ENCODE measurements at places on chromosomes 5 and 9.

- DNase-seq, result no peak
These were observed 67.9 kb downstream of the IQGAP2 start for GRCh38 chr5:76470976-76471375.

DNA sequence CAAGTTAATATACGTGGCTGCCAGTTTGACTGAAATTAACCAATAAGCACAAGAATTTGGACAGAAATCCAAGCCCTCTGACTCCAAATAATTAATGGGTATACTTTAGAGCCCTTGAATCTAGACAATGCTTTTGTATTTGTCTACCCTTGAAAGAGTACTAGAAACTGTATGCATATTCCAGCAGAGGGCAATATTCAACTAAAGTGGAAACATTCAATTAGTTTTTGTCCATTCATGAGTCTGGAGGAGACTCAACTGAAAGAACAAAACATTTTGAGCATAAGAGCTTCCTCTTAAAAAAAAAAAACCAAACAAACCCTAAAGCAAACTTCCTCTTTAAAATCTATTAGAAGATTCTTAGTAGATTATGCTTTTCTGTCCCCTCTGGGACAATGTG lies 157.8 kb downstream of the ARHGEF28 start:
- no peak for DNase-seq

DNA sequence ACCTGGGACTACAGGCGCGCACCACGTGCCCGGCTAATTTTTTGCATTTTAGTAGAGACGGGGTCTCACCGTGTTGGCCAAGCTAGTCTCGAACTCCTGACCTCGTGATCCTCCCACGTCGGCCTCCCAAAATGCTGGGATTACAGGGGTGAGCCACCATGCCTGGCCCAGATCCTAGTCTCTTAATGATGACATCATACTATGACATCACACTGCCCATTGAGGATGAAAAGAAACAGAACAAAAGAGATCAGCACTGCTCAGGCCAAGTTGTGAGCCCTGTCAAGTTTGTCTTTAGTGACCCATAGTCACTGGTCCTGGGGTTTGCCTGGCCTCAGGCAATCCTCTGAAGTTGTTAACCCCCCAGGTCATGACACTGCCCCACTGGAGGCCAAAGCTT lies 21.3 kb downstream of the ADRA1B start:
- DNase-seq, result no peak

- DNase-seq, result no peak
These were observed 108.1 kb upstream of the NIPBL start for GRCh38 chr5:36768450-36768849.

GRCh38 chr9:136994888-136995230 lies 1.5 kb downstream of the CLIC3 start:
- no peak for DNase-seq

DNA sequence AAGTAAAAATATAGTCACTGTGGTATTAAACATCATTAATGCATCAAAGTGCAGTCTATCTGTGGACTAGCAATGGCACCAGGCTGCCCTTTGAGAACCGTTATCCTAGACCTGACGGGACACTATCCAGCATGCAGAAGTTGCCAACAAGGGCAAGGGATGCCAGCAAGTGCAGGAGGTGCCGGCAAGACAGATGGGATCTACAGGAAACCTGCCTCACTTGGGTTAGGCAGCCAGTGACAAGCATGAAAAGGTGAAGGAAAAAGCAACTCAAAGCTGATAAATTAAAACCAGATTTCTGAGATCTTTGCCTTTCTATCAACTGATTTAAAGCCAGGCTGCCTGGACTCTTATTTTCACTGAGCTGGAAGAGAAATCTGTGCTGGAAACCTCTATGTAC lies 315.2 kb upstream of the PDE4D start:
- no peak for DNase-seq

- DNase-seq, result no peak
These were observed 84.6 kb downstream of the IARS1 start for GRCh38 chr9:92208693-92209524.

GRCh38 chr9:28648723-28649122 lies 1075.4 kb upstream of the C9orf72 start:
- DNase-seq, result no peak

DNA sequence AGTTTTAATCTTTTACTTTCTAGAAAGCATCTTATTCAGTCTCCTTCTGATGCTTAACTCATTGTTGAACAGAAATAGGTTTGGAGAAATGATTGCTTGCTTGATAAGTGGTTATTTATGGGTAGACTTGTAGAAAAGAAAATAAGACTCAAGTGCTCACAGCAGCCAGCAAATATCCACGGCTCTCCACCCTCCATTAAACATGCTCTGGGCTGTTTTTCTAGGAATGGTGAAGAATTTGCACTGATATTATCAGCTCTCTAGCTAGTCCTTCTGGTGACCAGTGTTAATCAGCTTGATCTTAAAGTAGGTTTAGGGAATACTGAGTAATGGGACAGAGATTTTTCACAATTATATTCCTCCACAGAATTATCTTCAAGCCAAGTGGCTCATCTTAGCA lies 60.6 kb downstream of the SLC1A3 start:
- no peak for DNase-seq

DNA sequence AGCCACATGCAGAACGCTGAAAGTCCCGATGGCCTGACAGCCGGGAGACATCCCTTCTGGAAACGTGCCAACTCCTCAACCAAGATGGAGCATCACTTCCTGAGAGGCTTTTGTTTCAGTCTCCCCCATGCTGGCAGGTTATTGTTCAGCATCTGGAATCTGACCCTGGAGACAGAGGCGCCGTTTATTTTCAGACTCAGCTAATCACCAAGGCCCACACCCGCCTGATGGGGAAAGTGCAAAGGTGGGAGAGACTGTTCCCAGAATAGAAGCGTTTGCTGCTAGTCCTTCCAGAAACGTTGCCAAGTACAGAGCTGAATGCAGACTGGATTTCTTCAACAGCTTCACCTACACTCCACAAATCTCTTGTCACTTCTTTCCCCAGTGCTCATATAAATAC lies 41.8 kb upstream of the S1PR3 start:
- DNase-seq, result no peak

GRCh38 chr5:127940854-127941253 lies 142.7 kb upstream of the SLC12A2 start:
- DNase-seq, result no peak

DNA sequence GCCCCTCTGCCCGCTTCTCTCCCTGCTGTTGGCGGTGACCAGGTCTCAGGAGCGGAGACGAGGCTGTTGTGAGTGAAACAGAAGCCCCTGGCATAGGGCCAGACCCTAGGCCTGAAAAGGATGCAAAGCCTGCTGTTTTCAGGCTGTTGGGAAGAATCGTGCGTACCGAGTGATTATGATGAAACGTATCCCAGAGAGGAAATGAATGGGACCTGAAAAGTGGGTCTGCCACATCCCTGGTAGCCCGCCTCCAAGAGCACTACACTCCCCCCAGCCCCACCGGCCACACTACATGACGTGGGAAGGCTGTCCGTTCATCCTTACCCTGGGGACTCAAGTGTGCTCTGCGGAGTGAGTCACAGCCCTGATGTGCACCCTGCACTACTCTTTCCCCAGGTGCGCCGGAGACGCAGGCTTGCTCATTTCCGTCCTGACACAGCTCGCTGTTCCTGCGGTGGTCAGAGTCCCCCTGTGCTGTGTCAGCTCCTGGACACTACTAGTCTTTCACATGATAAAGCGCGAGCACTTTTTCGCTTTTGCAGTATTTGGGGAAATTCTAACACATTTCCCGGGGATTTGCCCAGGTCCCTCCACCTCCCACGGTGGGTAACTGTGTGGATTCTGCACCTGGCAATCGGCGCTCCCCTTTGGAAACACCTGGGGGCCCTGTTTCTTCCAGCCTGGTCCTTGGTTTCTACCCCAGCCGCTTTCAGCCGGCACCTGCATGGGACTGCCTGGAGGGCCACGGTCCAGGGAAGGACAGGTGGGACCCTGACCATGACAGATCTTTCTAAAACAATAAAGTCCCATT lies 91.5 kb downstream of the ANKRD33B start:
- DNase-seq, result peak; percentile 27

- no peak for DNase-seq
These were observed 47.6 kb downstream of the DCP2 start for GRCh38 chr5:113024076-113024697.

GRCh38 chr9:78963911-78964310 lies 607.9 kb upstream of the TLE4 start:
- no peak for DNase-seq

- DNase-seq, result no peak
These were observed 2.0 kb upstream of the ROPN1L start for GRCh38 chr5:10439692-10440091.

GRCh38 chr9:131095666-131096268 lies 564 bp upstream of the AIF1L start:
- DNase-seq, result no peak

- DNase-seq, result no peak
These were observed 8.4 kb downstream of the RACK1 start for GRCh38 chr5:181235323-181235688.

GRCh38 chr5:170306381-170306831 lies 8.8 kb upstream of the LCP2 start:
- no peak for DNase-seq

GRCh38 chr9:116190637-116191396 lies 37.2 kb downstream of the PAPPA start:
- DNase-seq, result no peak

DNA sequence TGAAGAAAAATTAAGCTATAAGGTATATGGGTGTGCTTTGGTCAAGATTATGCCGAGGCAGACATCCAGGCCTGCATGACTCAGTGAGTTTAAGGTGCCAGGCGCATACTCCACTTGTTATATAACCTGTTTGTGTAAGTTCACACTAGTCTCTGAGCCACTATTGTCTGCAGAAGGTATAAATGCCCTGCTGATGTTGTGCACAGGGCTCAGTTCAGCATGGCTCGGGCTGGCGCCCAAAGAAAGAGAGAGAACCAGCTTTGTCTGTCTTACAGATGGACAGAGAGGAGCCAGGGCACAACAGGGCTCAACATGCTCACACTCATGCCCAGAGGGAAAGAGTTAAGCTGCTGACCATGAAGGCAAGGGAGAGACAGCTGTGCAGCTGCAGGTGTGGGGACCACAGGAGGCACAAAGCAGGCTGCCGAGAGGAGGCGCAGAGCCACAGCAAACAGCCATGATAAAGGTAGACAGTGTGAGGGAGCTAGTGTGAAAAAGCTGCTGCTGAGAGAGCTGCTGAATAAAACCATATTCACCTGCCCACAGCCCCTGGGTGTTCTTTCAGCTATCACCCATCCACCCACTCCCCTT lies 1587.6 kb upstream of the C9orf72 start:
- DNase-seq, result no peak

- no peak for DNase-seq
These were observed 12.6 kb upstream of the KIF27 start for GRCh38 chr9:83933790-83934189.

DNA sequence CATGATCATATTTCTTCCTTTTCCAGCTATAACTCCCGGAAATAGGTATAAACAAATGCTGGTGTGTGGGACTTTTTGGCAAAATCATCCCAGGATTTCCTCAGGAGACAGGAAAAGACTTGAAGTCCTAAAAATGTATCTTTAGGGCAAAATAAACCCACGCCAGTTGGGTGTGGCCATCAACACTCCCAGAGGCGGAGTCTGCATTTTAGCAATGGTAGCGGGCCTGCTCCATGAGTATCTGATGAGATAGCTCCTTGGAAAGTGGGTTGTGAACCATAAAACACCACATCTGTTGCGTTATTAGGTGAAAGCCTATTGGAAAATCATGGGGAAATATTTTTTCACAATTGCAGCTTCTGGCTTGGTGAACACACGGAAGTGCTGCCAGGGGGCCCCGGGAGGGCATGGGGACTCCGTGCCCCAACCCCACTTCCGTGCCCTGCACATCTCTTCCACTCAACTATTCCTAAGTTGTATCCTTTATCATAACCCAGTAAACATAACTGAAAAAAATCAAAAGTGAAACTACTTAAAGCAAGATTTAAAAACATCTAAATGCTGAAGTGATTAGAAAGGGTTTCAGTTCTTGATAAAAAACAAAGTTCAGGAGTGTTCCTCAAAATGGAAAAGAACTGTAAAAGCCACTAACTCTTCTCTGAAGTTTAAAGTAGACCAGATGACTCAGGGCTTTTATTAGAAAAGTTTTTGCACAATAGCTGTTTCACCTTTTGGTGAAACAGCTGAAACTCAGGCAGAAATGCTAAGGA lies 111.2 kb downstream of the LRRC70 start:
- no peak for DNase-seq

DNA sequence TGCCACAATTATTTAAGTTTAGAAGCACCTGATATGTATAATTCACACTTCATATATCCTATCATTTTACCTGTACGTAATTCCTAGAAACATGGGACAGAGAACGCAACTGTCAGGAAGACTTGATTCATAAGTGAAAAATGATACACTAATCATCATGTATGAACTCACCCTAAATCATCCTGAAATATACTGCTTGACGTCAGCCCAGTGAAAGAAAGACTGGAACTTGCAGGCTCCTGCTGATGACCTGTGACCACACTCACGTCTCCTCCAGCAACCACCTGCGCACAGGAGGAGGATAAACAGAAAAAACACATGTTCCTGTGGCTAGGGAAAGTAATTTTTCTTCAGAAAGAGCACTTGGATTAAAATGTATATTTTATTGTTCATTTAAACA lies 169.7 kb downstream of the MPDZ start:
- no peak for DNase-seq

DNA sequence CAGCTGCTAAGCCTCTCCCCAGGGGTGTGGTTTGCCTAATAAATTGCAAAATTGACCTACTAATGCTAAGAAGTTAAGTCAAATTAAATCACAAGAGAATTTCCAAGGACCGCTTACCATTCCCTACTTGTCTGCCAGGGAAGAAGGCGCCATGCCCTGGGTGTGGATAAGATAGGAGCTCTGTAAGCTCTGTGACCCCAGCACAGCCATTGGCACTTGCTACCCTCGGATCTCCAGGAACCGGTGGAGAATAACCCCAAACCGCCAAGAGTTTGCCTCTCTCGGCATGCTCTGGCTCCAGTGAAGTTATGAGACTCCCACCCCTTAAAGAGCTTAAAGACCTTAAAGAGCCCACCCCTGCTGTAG lies 58.9 kb downstream of the NEURL1B start:
- no peak for DNase-seq

DNA sequence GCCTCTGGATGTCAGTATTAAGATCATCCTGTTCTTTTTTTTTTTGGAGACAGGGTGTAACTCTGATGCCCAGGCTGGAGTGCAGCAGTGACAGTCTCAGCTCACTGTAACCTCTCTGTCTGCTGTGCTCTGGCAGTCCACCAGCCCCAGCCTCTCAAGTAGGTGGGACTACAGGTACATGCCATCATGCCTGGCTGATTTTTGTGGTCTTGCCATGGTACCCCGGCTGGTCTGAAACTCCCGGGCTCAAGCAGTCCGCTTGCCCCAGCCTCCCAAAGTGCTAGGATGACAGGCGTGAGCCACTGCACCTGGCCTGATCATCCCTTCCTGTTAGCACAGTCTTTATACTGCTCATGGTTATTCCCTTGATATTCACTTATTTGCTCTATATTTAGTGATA lies 3.5 kb downstream of the KDM4C start:
- DNase-seq, result no peak

All from activated CD4-positive, CD25-positive, alpha-beta regulatory T cell treated with anti-CD3 and anti-CD28 coated beads, Interleukin-2, amount 50 U/mL, for 72 hours (primary cell).